Prostate gland (tissue), 2 donors: ENCODE measurements at places on chromosomes 1 and 21. TPM values are rescaled to one million over a fixed set of nuclear protein-coding genes. Genes with fewer than 3 reads are reported as not detected.

HPCA gene
- total RNA-seq, result 1.6 TPM

FCRLA gene
- total RNA-seq, result not detected

E2F2 gene
- total RNA-seq, result 1.0 TPM

KRTAP19-3 gene
- not detected for total RNA-seq

CITED4 gene
- 138 TPM for total RNA-seq

ZNF593OS gene
- total RNA-seq, result not detected

TNNT2 gene
- 2.2 TPM for total RNA-seq

UROD gene
- total RNA-seq, result 152 TPM

CR1L gene
- total RNA-seq, result not detected

CIART gene
- total RNA-seq, result 10.1 TPM

SH3BGR gene
- total RNA-seq, result 5.1 TPM

PSRC1 gene
- 9.1 TPM for total RNA-seq

TRIM67 gene
- total RNA-seq, result not detected

DNAI4 gene
- 8.5 TPM for total RNA-seq

TDRD5 gene
- total RNA-seq, result 7.6 TPM

CLCNKB gene
- total RNA-seq, result 1.0 TPM

KIF14 gene
- 1.7 TPM for total RNA-seq

TCHHL1 gene
- total RNA-seq, result not detected

RAP1GAP gene
- total RNA-seq, result 36.1 TPM

TAS1R1 gene
- total RNA-seq, result 1.5 TPM

FCAMR gene
- 2.3 TPM for total RNA-seq

LHX8 gene
- total RNA-seq, result 0.74 TPM

OR2T27 gene
- not detected for total RNA-seq

OR2L2 gene
- 0.17 TPM for total RNA-seq

OR2G2 gene
- total RNA-seq, result not detected

RNU1-4 gene
- total RNA-seq, result under 0.01 TPM

ADAMTS4 gene
- 3.4 TPM for total RNA-seq

PBXIP1 gene
- 140 TPM for total RNA-seq

RSPH1 gene
- total RNA-seq, result 1.6 TPM

PLEKHG5 gene
- 11.6 TPM for total RNA-seq

FMO5 gene
- 19.3 TPM for total RNA-seq

C8A gene
- total RNA-seq, result not detected
